ENCODE measurements at places on chromosomes 6 and 20. TPM values are rescaled to one million over a fixed set of nuclear protein-coding genes. Genes with fewer than 3 reads are reported as not detected.

DNA sequence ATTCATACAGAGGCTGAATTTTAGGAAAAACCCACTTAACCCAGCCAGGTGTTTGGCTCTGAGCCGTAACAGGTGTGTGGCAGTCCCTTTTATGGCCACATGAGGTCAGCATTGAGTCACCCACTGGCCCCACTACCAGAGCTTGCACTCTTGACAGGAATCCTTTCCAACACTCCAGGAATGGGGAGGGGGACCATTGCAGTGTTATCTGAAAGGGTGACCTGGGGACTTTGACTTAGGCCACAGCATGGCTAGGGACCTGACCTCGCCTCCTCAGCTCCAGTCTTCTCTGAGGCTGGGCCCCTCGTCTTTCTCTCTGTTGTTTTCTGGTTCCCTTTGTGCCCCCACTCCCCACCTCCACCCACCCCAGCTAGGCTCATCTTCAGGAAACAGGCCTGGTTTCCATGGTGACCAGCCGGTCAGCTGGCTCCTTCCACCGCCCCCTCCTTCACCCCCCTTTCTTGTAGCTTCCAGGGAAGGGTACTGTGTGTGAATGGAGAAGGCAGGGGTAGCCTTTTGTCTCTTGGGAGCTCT lies 2.1 kb upstream of the TMEM151B start:
- no peak for DNase-seq

DNA sequence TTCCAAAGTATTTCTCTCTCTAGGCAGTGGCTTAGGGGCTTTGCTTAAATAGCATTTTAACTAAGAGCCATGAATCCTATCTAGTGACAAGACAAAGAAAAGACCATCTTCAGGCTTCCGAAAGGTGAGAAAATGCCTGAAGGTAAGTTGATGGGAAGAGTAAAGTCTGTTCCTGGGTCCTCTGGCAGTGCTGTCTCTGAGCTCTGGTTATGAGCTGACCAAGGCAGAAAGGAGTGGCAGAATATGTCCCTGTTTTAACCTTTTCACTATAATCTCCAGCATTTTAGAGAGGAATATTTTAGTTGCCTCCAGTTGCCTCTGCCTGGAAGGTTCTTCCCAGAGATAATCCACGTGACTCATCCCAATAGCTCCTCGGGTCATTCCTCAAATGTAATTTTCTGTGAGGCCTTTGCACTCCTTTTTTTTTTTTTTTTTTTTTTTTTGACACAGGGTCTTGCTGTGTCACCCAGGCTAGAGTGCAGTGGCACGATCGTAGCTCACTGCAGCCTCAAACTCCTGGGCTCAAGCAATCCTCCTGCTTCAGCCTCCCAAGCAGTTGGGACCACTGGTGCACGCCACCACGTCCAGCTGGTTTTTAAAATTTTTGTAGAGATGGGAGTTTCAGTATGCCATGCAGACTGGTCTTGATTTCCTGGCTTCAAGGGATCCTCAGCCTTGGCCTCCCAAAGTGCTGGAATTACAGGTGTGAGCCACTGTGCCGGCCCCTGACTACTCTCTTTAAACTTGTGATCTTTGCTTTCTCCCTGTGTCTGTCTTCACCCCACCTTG lies 3.7 kb upstream of the ARMH2 start:
- DNase-seq = no peak

DNA sequence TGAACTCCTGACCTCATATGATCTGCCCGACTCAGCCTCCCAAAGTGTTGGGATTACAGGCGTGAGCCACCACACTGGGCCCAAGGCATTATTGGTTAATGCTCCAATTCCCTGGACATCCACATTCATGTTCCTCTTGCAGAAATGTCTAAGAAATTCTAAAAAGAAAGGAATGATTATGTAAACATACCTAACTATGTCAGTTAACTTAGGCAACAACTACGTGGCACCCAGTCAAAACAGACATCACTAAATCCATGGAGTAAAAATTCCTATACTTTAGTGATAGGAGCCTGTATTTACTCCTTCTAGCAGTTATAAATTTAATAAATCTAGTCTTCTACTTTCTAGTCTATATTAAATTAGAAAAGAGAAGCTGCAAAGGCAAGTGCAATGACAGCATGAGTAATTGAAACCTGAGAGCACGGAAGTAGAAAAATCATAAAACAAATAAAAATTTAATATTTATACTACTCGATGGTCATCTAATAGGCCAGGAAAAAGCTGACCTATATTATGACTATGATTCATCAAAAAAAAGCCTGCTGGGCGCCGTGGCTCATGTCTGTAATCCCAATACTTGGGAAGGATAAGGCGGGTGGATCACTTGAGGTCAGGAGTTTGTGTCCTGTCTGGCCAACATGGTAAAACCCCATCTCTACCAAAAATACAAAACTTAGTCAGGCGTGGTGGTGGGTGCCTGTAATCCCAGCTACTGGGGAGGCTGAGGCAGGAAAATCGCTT lies 4.2 kb downstream of the AHI1 start:
- no peak for DNase-seq

DNA sequence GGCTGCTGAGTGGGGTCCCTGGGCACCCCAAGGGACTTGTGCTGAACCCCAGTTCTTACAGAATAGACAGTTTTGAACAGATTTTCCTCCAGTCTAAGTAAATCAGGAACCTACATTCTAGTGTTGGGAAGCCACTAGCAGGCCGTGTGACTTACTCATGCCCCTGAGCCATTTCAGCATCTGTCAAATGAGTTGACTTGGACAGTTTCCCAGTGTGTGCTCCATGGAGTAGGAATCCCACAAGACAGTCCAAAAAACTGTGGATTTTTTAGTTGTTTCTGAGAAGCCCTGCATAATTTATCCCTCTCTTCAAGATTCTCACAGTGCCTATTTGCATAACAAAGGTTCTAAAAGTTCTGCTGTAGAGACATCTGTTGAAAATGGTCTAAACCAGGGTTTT lies 2.1 kb downstream of the GABRR2 start:
- no peak for DNase-seq

DNA sequence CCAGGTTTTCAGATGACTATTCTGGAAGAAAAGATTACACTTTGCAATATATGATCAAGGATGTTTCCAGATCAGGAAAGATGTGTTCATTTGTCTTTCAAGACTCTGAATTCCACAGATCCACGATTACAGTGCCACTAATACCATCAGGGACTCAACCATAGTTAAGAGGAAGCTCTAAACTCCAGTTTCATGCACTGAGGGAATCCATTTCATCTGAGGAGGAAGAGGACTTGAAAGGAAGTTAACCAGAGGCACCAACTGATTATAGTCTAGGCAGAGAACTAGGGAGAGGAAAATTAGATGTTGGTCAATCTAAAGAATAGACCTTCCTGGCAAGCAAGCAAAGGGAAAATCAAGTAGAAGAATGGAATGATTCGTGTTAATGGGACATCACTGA lies 218.3 kb upstream of the PRDM1 start:
- no peak for DNase-seq

DNA sequence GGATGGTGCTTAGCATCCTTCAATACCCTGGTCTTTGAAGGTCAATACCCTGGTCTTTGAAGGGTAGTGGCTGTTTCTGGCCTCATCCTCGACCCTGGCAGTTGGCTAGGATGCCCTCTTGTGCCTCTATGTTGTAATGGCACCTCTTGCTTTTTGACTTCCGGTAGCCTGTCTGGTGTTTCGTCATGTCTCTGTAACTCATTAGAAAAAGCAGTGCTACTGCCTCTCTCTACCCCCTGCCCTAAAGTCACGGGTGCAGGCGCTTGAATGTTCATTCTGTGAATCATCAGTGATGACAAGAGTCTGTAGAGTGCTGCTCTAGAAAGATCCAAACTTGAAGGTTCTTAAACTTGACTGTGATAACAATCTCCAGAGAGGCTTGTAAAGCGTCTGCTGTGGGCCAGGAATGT lies 28.3 kb downstream of the RSPO4 start:
- no peak for DNase-seq

GRCh38 chr20:33676652-33677645 lies 2.7 kb upstream of the NECAB3 start:
- DNase-seq = no peak

The BANF2 gene
- not detected for total RNA-seq

The AGPAT4 gene
- 6.9 TPM for total RNA-seq
